Fibroblast of skin of left biceps (primary cell): ENCODE measurements at places on chromosomes 1 and 21.

- DNase-seq = no peak
These were observed 153.5 kb upstream of the TMEM51 start for GRCh38 chr1:15000030-15000429.

DNA sequence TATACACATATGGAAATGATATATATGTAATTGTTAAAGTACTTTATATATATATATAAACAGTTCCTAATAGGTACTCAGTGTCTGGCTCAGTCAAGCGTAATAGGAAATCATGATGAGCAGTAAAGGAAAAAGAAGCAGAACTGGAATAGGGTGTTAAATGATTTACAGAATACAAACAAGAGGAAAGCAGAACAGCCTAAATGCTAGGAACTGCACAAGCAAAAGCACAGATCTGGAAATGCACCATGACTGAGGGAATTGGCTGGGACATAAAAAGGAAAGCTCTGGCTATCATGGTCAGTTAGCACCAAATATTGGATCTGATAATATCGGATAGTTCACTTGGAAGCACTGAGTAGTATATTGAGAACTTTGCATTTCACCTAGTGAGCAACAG is 51.8 kb downstream of the SLC44A5 start:
- DNase-seq = no peak

- no peak for DNase-seq
These were observed 24.8 kb downstream of the S100A6 start for GRCh38 chr1:153510984-153511410.

GRCh38 chr1:8846263-8846662 is 28.8 kb upstream of the RERE start:
- DNase-seq = no peak

GRCh38 chr1:228197555-228198147 is 10.2 kb upstream of the OBSCN start:
- no peak for DNase-seq

- no peak for DNase-seq
These were observed 18.3 kb upstream of the CHI3L1 start for GRCh38 chr1:203204756-203205155.
